ENCODE measurements at places on chromosomes 11 and 22.

GRCh38 chr22:29069463-29069862, 3.4 kb upstream of the KREMEN1 start:
- DNase-seq, result no peak
- no peaks in the 10 kb centered on the region for H3K27me3 ChIP-seq

DNA sequence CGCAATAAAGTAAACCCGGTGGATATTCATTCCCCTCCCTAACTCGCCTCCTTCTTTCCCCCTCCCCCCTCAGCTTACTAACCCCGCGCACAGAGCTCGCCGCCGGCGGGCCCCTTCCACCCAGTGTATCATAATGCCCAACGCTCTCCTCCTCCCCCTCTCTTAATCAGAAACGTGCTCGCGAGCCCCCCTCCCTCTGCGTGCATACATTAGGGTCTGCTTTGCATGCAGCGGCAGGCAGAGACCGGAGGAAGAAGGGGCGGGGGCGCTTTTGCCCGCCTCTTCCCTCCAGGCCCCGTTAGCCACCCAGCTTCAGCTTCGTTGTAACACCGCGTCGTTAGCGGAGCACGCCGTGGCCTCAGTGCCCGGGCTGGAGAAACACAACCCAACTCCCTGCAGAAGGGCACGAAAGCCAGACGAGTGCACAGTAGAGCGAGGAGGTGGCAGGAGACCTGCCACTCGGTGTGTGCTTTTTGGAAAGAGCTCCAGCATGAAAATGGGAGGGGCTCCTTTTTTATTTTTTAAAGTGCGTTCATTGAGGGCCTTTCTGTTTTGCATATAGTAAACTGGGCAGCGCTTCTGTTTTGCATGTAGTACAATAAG, 901 bp upstream of the KMT2A start:
- no peak for DNase-seq
- peak overlapping the region; percentile 99 for H3K4me3 ChIP-seq
- peaks cover 4% of the 10 kb centered on the region for H3K27me3 ChIP-seq
- no peaks in the 10 kb centered on the region for H3K36me3 ChIP-seq

DNA sequence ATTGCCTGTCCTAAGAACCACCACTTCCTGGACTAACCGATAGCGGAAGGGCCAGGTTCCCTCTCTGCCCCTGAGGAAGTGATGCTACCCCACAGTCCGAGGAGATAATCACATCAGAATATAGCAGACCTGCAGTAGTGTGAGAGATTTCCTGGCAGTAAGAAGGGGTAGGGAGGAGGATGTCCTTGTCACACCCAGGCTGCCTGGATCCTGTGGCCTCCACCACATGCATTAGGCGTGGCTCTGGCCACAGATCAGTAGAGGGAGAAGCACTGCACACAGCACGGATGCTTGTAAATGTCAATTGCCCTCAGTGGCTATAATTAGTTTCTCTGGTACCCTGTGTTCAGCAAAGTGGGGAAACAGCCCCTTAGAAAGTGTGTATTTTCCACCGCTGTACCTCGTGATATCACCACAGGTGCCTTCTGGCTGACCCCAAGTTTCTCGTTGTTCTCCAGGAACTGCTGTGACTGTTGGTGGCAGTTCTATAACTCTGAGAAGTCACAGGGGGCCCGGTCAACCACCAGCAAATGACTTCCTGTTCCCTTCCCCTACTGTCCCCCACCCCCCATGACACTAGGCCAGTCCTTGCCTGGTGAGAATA, 61.8 kb downstream of the UBASH3B start:
- no peak overlapping the region for H3K27ac ChIP-seq
- H3K4me1 ChIP-seq, result peaks cover 5% of the 10 kb centered on the region
- no peak overlapping the region for H3K4me3 ChIP-seq
- no peak for DNase-seq

DNA sequence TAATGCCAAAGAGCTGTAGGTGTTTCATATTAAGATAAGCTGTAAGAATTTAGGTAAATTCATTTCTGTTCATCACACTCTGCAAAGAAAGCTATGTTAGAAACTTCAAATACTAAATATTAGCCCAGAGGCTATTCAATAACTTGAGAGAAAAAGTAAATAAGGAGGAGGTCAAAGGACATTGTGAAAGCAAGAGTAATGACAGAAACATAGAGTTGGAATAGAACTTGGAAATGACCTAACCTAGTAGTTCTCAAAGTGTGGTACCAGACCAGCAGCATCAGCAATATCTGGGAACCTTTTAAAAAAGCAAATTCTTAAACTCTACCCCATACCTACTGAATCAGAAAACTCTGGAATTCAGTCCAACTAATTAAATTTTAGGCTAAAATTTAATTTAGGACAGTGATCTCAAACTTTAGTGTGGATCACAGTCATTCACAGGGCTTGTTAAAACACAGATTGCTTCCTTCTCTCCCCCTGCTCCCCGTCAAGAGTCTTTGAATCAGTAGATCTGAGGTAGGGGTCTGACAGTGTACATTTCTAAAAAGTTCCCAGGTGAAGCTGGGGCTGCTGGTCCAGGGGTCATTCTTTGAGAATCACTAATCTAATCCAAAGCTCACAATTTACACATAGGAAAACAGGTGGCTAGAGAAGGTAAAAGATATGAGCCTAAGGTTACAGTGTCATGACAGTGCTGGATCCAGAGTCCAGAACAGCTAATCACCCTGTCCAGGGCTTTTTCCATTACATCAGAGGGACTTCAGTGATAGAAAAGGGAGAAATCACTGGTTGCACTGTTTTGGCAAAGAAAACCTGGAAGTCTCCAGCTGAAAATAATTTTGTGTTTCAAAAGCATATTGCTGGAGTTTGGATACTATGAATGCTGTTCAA, 241.1 kb downstream of the SOX6 start:
- H3K27ac ChIP-seq, result no peak overlapping the region
- H3K36me3 ChIP-seq, result no peaks in the 10 kb centered on the region
- no peaks in the 10 kb centered on the region for H3K4me1 ChIP-seq
- DNase-seq, result no peak
- H3K4me3 ChIP-seq, result no peak overlapping the region

GRCh38 chr11:78304201-78304600, 113.4 kb downstream of the GAB2 start:
- H3K4me3 ChIP-seq, result no peak overlapping the region
- no peaks in the 10 kb centered on the region for H3K36me3 ChIP-seq
- no peaks in the 10 kb centered on the region for H3K27me3 ChIP-seq
- no peak overlapping the region for H3K27ac ChIP-seq

GRCh38 chr22:45105281-45105702, 58.4 kb upstream of the NUP50 start:
- no peak overlapping the region for H3K27ac ChIP-seq
- H3K4me1 ChIP-seq, result no peaks in the 10 kb centered on the region
- DNase-seq, result no peak
- no peaks in the 10 kb centered on the region for H3K36me3 ChIP-seq
- peaks cover 25% of the 10 kb centered on the region for H3K27me3 ChIP-seq
- H3K4me3 ChIP-seq, result no peak overlapping the region

- H3K4me3 ChIP-seq, result peak overlapping the region; percentile 9
- H3K4me1 ChIP-seq, result peaks cover 60% of the 10 kb centered on the region
- peak overlapping the region; percentile 91 for H3K27ac ChIP-seq
- H3K36me3 ChIP-seq, result no peaks in the 10 kb centered on the region
- no peaks in the 10 kb centered on the region for H3K27me3 ChIP-seq
- DNase-seq, result peak; percentile 77
Observed at GRCh38 chr11:1863352-1864216, 10.7 kb downstream of the LSP1 start.

GRCh38 chr11:27688076-27688475, 12.2 kb downstream of the BDNF start:
- peaks cover 3% of the 10 kb centered on the region for H3K36me3 ChIP-seq
- DNase-seq, result no peak
- no peak overlapping the region for H3K27ac ChIP-seq
- H3K4me3 ChIP-seq, result no peak overlapping the region
- no peaks in the 10 kb centered on the region for H3K4me1 ChIP-seq

DNA sequence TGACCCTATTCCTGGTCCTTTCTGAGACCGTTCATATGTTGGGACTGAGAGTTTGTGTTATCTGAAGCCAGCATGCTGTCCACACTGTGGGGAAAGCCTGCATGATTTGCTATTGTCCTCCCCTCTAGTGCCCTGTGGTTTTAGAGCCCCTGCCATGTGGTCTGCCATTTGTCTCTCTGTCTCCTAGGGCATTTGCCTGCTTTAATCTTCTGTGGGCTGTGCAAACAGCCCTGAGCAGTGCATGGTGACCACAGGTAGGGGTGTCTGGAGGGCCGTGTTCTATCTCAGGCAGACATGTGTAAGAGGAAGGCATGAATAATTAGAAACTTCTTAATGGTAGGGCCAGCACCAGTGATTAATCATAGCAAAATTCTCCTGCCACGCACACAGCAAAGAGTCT, 23.0 kb downstream of the AMPD3 start:
- no peaks in the 10 kb centered on the region for H3K27me3 ChIP-seq
- no peak overlapping the region for H3K27ac ChIP-seq
- no peak for DNase-seq
- no peaks in the 10 kb centered on the region for H3K36me3 ChIP-seq
- H3K4me1 ChIP-seq, result no peaks in the 10 kb centered on the region
- no peak overlapping the region for H3K4me3 ChIP-seq

DNA sequence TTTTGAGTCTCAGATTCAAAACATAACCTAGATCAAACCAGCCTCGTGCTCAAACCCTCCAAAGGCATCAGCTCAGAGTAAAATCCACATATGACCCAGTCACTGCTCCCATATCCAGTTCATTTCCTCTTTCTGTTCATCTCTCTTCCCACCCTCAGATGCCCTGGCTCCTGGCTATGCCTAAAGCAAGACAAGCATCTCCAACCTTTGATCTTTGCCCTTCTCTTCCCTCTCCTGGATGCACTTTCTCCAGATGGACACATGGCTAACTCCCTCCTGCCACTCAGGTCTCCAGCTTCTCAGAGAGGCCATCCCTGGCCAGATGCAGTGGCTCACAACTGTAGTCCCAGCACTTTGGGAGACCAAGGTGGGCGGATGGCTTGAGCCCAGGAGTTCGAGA, 14.3 kb upstream of the CREB3L1 start:
- no peaks in the 10 kb centered on the region for H3K27me3 ChIP-seq
- no peaks in the 10 kb centered on the region for H3K4me1 ChIP-seq
- H3K27ac ChIP-seq, result no peak overlapping the region
- no peak overlapping the region for H3K4me3 ChIP-seq
- no peak for DNase-seq
- H3K36me3 ChIP-seq, result no peaks in the 10 kb centered on the region

DNA sequence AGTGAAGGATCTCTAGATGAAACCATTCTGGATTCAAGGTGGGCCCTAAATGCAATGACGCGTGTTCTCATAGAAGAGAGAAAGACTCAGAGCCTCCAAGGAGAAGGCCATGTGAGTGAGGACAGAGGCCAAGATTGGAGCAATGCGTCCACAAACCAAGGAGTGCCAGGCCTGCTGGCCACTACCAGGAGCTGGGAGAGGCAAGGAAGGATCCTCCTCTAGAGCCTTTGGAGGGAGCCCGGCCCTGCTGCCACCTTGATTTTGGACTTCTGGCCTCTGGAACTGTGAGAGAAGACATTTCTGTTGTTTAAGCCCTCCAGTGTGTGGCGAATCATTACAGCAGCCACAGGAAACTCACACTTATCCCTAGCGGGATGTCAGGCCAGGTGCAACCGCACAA, 52.7 kb upstream of the SHANK2 start:
- H3K4me3 ChIP-seq, result no peak overlapping the region
- DNase-seq, result no peak
- no peaks in the 10 kb centered on the region for H3K4me1 ChIP-seq
- H3K27me3 ChIP-seq, result no peaks in the 10 kb centered on the region
- no peaks in the 10 kb centered on the region for H3K36me3 ChIP-seq

DNA sequence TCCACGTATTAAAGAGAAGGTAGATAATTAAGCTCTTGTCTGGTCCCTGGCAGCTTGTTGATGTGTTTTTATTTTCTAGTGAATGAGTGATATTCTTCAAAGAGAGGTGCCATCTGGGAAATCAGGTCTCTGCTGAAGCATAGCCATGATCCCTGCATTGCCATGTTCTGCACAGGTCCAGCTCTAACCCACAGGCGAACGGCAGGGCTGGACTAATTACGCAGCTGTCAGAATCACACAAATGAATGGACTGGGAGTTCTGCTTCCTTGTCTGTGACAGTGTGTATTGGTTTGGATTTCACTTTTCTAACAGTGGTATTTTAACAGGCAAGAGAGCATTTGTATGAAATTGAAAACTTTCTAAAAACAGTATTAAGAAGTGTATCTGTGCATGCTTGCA, 235.6 kb downstream of the FAT3 start:
- no peak overlapping the region for H3K4me3 ChIP-seq
- no peaks in the 10 kb centered on the region for H3K27me3 ChIP-seq
- no peak for DNase-seq

DNA sequence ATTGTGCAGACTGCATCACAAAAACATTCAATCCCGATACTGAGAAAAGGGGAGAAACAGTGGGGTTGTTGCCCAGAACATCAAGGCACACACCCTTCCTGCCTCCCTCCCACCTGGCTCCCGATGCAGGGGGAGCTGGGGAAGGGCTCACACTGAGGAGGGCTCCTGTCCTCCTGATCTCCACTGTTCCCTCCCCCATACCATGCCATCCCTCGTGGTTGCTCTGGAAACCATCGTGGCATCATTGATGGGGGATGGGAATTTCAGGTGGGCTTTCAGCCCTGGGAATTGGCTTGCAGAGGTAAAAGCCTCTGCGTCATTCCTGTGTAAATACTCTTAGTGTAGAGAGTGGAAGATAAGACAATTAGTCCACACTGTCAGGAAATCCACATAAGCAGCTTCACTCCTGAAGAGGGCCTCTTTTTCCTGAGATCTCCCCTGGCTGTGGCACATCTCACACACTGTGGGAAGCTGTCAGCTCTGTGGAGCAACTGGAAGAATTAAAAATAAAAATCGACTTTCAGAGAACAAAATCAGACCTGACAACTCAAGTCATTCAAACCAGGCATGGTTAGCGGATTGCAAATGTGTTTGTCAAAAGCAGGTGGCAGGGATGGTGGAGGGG, 176.0 kb downstream of the CHST1 start:
- no peak overlapping the region for H3K27ac ChIP-seq
- H3K27me3 ChIP-seq, result no peaks in the 10 kb centered on the region
- no peaks in the 10 kb centered on the region for H3K4me1 ChIP-seq
- H3K4me3 ChIP-seq, result no peak overlapping the region
- no peak for DNase-seq
- H3K36me3 ChIP-seq, result no peaks in the 10 kb centered on the region

DNA sequence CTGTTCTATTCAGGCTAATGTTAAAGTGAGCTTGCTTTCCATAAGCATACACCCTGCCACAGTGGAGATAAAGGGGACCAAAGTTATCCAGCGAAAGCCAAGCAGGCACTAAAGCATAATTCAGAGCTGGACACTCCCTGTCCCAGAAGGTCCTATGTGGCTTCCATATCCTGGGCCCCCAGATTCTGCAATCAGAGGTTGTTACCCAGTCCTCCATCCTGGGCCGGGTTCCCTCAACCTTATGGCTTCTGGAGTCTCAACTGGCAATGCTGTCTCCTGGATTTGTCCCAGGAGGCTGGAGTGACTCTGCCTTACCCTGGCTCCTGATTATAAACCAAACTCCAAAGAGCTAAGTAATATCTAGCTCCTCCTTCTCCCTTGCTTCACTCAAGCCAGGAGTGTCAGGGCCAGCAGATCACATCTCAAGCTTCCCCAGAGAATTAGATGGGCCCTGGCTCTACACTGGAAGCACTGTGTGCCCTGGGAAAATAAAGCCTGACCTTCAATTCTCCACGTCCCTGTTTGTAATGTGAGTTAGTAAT, 14.0 kb upstream of the SMIM35 start:
- H3K4me1 ChIP-seq, result no peaks in the 10 kb centered on the region
- no peak overlapping the region for H3K4me3 ChIP-seq
- no peak for DNase-seq
- no peaks in the 10 kb centered on the region for H3K27me3 ChIP-seq
- no peaks in the 10 kb centered on the region for H3K36me3 ChIP-seq
- no peak overlapping the region for H3K27ac ChIP-seq

GRCh38 chr22:28021116-28021997, 102.3 kb upstream of the PITPNB start:
- H3K4me1 ChIP-seq, result peaks cover 6% of the 10 kb centered on the region
- H3K36me3 ChIP-seq, result no peaks in the 10 kb centered on the region
- H3K4me3 ChIP-seq, result no peak overlapping the region
- no peak overlapping the region for H3K27ac ChIP-seq

Measured in tibial nerve (tissue), 4 donors.